SW480 (cell line): ENCODE measurements at places on chromosomes 5 and 9.

DNA sequence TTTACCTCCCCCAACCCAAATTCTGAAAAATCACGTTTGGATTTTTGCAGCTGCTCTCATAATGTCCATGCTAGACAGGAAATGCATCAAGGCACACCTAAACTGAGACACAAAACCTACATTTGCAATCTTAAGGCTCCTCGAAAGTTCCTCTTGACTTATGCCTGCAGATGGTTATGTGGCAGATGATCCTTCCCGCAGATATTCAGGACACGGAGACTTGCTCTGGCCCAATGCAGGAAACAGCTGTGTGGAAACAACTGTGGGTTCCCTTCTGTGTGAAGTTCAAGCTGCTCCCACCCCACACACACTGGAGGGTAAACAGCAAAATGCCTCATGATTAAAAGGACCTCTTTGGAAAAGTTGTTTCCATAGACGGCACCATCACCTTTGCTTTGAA lies 253.8 kb downstream of the EBF1 start:
- no peak for DNase-seq

GRCh38 chr5:125059255-125060002 lies 313.0 kb upstream of the ZNF608 start:
- peak; percentile 63 for DNase-seq

GRCh38 chr9:8262625-8263622 lies 463.3 kb upstream of the DMAC1 start:
- DNase-seq, result no peak

GRCh38 chr9:89425024-89425805 lies 72.7 kb downstream of the SEMA4D start:
- no peak for DNase-seq

- no peak for DNase-seq
These were observed 48.9 kb downstream of the GNAQ start for GRCh38 chr9:77982581-77983319.
